ENCODE measurements at places on chromosomes 7 and 10.
A peak's percentile ranks its signal among the peaks of the same experiment; 100 is the strongest.

- no peak for DNase-seq
Observed at GRCh38 chr10:122252805-122253204, 18.3 kb upstream of the BTBD16 start.

GRCh38 chr7:141991140-141991539, 4.5 kb upstream of the MGAM start:
- DNase-seq: no peak

DNA sequence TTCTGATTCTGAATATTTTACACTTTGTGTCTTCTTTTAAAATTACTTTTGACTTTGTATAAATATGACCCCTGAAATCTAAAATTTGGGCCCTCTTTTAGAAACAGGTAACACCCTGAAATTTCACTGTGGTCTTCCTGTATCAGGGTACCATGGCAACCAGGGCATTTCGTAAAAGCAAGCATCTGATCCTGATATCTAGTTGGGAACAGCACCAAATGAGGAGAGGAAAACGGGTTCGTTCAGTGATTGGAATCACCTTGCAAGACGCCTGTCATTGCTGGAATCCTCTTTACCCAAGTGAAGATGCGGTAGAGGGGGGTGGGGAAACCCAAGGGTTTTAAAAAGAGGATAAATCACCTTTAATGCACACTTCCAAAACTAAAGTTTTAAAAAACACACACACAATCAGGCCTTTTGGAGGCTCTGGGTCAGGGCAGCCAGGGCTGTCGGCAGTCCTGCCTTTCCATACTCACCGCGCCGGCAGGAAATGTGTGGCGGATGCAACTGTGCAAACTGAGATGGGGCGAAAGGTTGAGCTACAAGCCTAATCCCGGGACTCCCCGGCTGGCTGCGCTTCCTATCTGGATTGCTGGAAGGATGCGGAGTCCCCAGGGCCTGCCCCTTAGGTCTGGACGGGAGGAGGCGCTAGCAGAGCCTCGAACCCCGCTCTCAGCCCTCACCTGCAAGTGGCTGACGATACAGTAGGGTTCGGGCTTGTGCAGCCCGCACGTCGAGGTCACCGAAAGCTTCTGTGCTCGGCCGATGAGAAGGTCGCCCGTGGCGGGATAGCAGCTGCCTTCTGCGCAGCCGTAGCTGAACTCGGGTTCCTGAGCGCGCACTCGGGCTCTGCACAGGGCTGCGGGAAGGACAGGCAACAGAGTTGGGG, 1.8 kb downstream of the LAMB1 start:
- peak; percentile 17 for DNase-seq

DNA sequence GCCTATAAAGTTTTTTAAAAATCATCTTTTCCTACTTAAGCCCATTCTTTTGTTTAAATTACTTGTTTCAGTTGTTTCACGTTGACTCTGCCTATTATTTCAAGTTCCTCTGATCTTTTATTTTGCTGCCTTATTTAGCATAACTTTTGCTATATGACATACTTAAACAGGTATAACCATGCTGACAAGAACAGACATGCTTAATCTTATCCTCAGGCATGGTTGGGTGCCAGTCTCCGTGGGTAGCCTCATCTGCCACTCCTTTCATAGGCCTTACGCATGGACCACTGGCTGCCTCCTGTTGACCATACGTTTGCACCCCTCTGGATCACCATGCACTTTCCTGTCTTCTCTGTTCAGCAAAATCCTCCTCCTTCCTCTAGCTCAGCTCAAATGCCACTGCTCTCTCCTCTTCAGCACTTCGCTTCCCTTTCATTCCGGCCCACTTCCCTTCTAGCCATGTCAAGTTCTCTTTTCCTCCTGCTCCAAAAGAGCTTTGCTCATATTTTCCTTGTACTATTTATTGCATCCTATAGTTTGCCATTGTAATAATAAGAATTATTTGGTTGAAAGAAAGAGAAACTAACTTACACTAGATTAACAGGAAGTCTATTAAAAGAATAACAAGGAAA, 10.0 kb upstream of the TSPAN33 start:
- DNase-seq: no peak

- DNase-seq: no peak
Observed at GRCh38 chr10:29064680-29065079, 224.2 kb upstream of the LYZL1 start.
